ENCODE measurements at places on chromosomes 5 and 9.

DNA sequence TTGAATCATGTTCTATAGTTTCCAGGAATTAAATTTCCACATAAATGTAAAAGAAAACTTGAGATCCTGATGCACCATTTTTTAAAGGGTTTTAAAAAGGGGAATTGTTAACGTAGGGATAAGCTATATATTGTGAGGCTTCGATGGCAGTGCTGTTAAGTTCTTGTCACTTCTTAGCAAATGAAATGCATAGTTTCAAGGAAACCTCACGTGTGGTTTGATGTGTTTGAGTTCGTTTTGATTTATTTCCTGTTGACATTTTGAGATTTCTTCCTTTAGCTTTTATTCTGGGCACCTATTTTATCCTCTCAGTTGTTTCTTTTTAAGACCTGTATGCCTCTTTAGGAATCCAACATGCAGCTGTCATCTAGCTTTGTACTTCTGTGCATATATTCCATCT lies 301.0 kb downstream of the DOCK8 start:
- DNase-seq = no peak
- H3K4me3 ChIP-seq = no peak overlapping the region
- no peaks in the 10 kb centered on the region for H3K27me3 ChIP-seq
- H3K36me3 ChIP-seq = no peaks in the 10 kb centered on the region

DNA sequence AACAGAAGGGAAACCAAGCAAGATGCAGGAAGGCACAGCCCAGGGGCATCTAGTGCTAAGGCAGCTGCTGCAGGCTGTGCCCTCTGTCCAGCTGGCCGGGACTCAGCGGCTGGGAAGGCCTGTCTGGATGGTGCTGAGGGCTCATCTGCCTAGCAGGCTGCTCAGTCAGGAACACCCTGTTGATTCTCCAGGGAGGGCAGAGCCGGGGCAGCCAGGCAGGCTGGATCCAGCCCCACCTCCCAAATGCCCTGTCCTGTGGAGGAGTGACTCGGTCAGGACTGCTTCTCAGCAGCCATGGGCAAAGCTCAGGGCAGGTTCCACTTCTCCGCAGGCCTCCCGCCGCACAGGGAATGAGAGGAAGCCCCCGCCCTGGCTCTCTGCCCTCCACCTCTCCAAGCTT lies 7.8 kb upstream of the LCN9 start:
- no peak overlapping the region for H3K27ac ChIP-seq
- H3K4me1 ChIP-seq = no peaks in the 10 kb centered on the region
- no peaks in the 10 kb centered on the region for H3K27me3 ChIP-seq
- H3K36me3 ChIP-seq = no peaks in the 10 kb centered on the region
- no peak for DNase-seq
- no peak overlapping the region for H3K4me3 ChIP-seq

- no peaks in the 10 kb centered on the region for H3K36me3 ChIP-seq
- no peak overlapping the region for H3K4me3 ChIP-seq
- H3K27me3 ChIP-seq = no peaks in the 10 kb centered on the region
- DNase-seq = no peak
- H3K27ac ChIP-seq = no peak overlapping the region
Measured at GRCh38 chr5:127060470-127060985, 12.8 kb downstream of the C5orf63 start.

GRCh38 chr5:91484662-91485061 lies 101.5 kb upstream of the ARRDC3 start:
- no peaks in the 10 kb centered on the region for H3K4me1 ChIP-seq
- no peak for DNase-seq
- H3K27ac ChIP-seq = no peak overlapping the region

GRCh38 chr9:135198144-135198543 lies 110.7 kb downstream of the OLFM1 start:
- DNase-seq = no peak
- H3K4me1 ChIP-seq = no peaks in the 10 kb centered on the region
- H3K27ac ChIP-seq = no peak overlapping the region
- no peak overlapping the region for H3K4me3 ChIP-seq
- H3K36me3 ChIP-seq = no peaks in the 10 kb centered on the region
- H3K27me3 ChIP-seq = no peaks in the 10 kb centered on the region
